ENCODE measurements at places on chromosomes 3 and 15.

- DNase-seq, result no peak
Measured at GRCh38 chr3:40913192-40913591, 286.1 kb upstream of the CTNNB1 start.

- DNase-seq, result no peak
Measured at GRCh38 chr3:56771376-56771775, 30.4 kb downstream of the ARHGEF3 start.

DNA sequence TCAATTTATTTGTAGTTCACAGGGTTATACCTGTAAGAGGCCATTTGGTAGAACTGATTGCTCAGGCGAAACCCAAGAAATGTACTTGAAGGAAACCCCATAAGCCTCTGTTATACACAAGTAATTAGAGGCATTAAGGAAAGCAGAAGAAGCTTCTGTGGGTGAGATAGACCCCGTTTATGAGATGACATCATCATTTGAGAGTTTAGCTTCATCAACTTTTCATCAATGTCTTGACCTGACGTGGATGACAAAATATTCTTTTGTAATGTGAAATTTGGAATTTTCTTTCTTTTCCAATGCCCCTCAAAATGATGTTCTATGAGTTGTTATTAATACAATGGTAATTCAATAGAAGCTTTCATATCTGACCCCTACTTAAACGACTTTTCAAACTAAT, 136.2 kb downstream of the MDFIC2 start:
- DNase-seq, result no peak

GRCh38 chr3:129119365-129120100, 2.1 kb downstream of the RAB43 start:
- DNase-seq, result no peak

DNA sequence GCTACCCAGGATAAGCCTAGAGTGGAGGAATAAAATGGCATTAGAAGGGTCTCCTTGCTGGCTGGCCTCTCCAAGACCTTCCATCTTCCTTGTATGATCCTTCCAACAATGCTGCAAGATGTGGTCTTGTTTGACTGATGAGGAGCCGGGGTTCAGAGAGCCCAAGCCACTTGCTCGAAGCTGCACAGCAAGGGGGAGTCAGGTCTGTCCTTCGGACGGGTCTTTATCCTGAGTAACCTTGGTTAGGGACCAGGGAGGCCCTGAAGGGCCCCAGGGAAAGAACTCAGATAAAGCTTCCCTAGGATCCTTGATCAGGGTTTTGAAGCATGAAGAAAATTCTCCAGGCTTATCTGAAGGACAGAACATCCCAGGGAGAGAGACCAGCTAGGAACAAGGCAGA, 7.0 kb upstream of the DNAJB8 start:
- DNase-seq, result no peak

DNA sequence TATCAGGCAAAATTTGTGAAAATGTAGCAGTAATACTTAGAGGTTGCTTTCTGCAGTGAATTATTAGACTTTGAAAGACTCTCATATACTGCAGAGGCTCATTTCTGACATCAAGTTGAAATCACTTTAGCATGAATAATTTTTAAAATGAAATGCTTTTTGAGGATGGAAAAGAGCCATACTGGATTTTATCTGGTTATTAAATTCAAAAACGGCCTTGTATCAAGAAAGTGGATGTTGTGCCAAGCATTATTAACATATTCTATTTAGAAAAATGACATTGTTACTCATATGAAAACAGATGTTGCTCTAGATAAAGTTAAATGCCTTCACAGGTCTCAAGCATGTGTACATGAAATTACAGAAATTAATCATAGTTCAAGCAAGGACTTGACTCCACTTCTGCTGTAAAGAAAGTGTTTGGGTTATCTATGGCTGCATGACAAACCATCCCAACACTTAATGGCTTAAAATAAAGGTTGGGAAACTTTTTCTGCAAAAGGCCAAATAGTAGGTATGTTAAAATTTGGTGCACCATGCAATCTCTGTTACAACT, 64.5 kb upstream of the ZNF280D start:
- DNase-seq, result no peak

GRCh38 chr3:125025642-125026041, 30.2 kb downstream of the HEG1 start:
- DNase-seq, result no peak

GRCh38 chr3:146180376-146180775, 19.4 kb upstream of the PLOD2 start:
- DNase-seq, result no peak

Measured in activated T-cell treated with anti-CD3 and anti-CD28 coated beads for 4 hours (primary cell).